COLO829 (cell line): ENCODE measurements at places on chromosomes 4 and X.

DNA sequence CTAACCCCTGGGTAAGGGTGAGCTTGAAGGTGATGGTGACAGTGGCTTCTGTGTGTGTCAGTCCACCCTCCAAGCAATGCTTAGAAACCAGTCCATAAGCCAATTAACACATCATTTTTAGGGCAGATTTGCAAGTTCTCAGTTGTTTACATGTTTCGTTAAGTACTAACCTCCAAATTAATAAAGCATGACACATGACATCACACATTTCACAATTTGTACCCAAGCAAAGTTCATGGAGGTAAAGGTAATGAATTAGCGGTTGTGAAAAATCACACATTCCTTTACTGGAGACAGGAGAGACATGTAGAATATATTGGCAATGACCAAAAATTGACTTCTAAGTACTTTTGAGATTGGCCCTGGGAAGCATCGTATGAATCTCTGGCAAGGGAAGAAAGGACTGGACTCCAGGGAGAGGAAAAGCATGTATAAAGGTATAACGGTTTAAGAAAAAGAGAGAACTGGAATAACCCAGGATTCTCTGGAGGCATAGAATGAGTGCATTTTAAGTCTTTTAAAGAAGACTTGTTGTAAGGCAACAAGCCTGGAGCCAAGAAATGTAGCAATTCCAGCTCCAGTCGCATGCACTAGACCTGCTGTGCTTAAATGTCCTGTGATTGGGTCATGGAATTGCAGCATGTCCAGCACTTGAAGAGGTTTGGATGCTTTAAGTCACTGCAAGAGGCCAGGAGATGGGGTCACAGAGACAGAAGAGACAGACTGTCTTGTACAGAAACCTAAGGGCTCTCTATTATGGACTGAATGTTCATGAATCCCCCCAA is 34.1 kb downstream of the TRIM2 start:
- DNase-seq, result no peak

DNA sequence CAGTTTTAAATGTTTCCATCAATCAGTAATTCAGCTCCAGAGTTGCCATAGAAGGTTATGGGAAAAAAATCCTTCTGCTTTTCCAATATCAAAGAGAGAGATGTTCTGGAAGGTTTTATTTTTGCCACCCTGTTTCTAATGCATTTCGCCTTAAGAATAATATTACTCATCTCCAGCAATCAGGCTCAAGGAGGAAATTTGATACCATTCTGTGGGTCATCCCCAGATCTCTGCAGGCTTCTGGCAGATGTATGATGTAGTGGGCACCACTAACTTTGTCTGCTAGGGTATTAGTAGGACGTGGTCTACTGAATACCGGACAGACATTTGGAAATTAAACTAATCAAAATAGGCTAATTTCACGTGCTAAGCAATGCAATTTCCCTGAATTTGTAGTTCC is 645.4 kb upstream of the TENM3 start:
- DNase-seq, result no peak

- no peak for DNase-seq
These were observed 19.1 kb upstream of the XK start for GRCh38 chrX:37666516-37666915.

- peak; percentile 45 for DNase-seq
These were observed 63.4 kb downstream of the STOX2 start for GRCh38 chr4:183968502-183968901.

DNA sequence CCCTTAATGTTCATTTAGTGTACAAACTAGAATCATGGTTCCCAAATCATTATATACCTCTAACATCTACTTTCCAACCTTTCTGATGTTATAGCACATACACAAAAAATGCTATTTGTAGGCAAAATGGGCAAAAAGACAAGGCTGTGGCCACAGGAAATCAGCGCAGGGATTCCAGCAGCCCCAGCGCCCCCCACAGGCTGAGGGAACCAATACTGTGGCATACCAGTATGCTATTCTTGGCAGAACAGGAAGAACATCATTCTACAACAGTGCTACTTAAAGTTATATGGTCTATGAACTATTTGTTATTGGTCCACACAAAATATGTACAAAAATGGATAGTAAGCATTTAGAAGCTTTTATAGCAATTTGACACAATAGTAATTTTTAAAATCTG is 25.3 kb downstream of the STEEP1 start:
- DNase-seq, result peak; percentile 23

GRCh38 chr4:81165861-81166430 is 49.1 kb downstream of the PRKG2 start:
- DNase-seq, result no peak

GRCh38 chrX:116526010-116526409 is 63.2 kb upstream of the CT83 start:
- DNase-seq, result no peak

GRCh38 chr4:53908661-53909078 is 155.7 kb downstream of the CHIC2 start:
- DNase-seq, result peak; percentile 92

- DNase-seq, result peak; percentile 8
These were observed 255.2 kb upstream of the GABRA2 start for GRCh38 chr4:46645126-46645525.

GRCh38 chr4:4521136-4521535 is 20.7 kb downstream of the STX18 start:
- DNase-seq, result no peak

- DNase-seq, result no peak
These were observed 12.4 kb upstream of the ARHGAP6 start for GRCh38 chrX:11678158-11678557.

GRCh38 chr4:145218251-145218650 is 37.9 kb upstream of the OTUD4 start:
- DNase-seq, result no peak

DNA sequence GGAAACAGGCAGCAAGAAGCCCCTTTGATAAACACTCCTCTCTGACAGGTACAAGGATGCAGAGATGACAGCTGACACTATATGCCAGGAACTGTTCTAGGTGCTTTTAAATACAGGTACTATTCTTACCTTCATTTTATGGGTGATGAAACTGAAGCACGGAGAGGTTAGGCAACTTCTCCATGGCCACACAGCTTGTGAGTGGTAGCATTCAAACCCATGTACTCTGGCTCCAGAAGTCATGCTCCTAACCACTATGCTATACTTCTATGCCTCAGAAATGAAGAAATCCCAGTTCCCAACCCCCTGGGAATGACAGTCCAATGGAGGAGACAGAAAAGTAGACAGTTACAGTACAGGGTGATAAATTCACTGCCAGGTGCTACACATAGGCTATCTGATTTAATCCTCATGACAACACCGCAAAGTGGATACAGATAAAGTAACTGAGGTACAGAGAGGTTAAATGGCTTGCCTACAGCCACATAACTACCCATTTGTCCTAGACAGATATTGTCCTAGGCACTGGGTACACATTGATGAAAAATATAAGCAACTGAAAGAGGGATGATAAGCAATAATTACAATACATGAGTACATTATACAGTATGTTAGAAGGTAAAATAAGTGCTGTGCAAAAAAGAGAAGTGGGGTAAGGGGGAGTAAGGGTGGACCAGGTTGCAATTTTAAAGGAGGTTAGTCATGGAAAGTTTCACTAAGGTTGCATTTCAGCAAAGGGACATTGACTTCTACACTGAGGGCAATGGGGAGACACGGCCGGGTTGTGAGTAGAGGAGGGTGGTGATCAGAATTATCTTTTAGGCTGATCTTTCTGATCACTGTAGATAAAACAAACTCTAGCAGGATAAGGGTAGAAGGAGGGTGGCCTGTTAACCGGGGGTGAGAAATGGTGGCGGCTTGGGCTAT is 1.6 kb upstream of the F8 start:
- no peak for DNase-seq

GRCh38 chr4:130486186-130486585 is 1390.2 kb downstream of the C4orf33 start:
- DNase-seq, result no peak

DNA sequence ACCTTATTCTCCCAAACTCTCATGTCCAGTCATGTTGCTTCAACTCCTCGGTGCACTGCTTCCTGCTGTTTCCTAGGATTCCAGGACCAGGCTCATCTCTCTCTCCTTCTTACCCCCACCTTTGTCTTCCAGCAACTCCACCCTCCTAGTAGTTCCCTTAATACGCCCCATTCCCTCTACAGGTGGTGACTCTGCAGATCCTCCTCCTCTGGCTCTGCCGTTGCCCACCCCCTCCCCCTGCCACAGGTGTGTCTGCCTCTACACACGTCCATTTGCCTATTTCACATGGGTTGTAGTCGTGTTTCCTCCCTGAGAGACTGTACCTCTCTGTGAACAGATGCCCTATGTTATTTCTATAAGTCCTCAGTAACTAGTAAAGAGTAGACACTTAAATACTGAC is 32.4 kb downstream of the CDS1 start:
- DNase-seq, result no peak

DNA sequence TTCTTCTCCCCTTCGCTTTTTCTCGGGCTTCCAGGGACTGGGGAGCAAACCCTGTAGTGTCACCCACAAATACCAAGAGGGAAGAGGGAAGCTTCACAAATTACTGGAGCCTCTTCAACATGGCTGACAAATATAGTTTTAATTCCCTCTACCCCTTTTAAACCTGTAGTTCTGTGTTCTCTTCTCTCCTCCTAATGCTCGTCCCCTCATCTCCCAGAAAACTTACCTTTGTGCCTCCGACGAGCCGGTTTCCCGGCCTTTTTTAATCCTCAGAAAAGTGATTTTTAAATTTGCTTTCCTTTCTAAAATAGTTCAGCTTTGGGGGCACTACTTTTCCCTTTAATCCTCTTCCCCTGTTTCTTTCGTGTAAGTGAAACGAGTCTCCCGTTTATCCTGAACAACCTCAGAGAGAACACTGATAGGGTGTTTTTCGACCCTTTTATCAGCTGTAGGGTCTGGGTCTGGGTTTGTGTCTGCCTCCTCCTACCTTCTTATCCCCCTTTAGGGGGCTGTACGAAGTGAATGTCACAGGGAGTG is 408 bp downstream of the TET2 start:
- no peak for DNase-seq

DNA sequence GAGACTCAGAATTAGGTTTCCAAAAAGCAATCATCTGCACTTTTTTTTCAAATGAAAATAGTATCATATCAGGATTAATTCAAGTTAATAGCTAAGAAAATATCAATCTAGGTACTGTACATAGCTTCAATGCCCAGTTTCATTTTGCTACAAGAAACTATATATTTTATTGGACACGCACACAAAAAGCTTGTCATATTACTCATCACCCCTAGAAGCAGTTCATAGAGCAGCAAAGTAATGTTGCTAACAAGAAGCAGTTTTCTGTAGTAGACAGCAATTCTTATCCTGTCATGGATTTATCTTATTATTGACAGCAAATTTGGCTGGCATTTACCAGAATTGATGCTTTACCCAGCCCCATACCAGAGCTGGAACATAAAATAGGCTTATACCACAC is 52.3 kb upstream of the LSM6 start:
- no peak for DNase-seq

DNA sequence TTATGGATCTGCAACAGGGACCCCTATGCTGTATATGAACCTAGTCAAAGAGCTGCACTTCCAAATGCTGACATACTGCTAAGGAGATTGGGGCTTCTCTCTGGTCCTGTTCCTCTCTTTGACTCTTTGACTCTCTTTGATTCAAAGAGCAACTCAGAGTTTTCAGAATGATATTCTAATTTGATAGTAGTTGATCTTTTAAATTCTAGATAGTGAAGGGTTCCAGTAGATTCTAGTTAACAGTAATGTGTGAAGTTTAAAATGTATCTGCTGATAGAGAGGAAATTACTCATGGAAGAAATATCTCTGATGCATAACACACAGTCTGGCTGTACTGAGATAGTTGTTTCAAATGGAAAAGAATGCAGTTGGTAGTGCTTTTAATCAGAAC is 239.1 kb downstream of the RASL11B start:
- no peak for DNase-seq

DNA sequence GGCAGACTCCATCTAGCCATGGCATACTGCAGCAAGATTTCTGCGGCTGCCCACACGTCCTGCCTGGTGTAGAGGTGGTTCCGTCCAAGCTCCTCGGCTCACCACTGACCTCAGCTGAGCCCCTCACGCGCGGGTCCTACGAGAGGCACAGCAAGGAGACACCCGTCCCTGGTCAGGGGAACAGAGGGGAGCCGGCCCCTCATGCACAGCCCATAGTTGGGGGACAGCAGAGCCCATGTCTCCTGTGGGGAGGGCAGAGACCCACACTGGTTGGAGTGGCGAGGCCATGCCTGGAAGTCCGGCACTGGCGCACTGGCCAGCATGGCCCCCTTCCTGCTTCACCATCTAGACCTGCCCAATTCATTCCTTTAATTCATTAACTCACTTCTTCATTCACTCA is 80.8 kb downstream of the HTRA3 start:
- no peak for DNase-seq

- DNase-seq, result no peak
These were observed 173.5 kb upstream of the FMR1 start for GRCh38 chrX:147738265-147738664.

DNA sequence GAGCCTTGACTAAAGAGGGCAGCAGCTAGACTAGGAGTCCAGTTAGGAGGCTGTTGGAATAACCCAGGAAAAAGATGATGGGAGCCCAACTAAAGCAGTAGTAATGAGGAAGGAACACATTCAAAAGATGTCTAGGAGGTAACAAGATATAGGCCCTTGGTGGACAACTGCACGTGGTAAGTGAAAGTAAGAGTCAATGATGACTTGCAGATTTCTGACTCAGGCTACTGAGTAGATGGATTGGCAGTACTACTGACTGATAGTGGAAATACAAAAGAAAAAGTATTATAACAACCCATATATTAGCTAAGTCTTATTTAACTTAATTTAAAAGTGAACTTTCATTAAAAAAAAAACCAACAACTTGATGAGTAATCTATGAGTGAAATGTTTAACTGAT is 74.0 kb downstream of the PAK3 start:
- DNase-seq, result no peak

- no peak for DNase-seq
These were observed 459.5 kb downstream of the ANKRD50 start for GRCh38 chr4:124253080-124253479.

- peak; percentile 7 for DNase-seq
These were observed 1.0 kb upstream of the IGBP1 start for GRCh38 chrX:70132224-70132623.

- DNase-seq, result no peak
These were observed 232.5 kb upstream of the NDST3 start for GRCh38 chr4:117801756-117802155.

DNA sequence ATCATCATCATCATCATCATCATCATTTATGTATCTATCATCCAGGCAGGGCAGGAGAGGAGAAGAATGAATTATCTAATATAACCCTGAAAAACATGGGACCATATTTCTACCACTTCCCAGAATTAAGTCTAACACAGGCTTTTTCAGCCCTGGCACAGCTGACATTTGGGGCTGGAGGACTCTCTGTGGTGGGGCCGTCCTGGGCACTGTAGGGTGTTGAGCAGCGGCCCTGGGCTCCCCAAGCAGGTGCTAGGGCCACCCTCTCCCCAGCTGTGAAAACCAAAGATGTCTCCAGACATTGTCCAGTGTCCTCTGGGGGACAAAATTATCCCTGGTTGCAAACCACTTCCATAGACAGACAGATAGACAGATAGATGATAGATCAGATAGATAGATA is 288.4 kb downstream of the CRLF2 start:
- DNase-seq, result no peak

- DNase-seq, result no peak
These were observed 5.1 kb downstream of the AFF1 start for GRCh38 chr4:86939729-86940575.
